ENCODE measurements at places on chromosomes 7 and 10. TPM values are rescaled to one million over a fixed set of nuclear protein-coding genes. Genes with fewer than 3 reads are reported as not detected.

DNA sequence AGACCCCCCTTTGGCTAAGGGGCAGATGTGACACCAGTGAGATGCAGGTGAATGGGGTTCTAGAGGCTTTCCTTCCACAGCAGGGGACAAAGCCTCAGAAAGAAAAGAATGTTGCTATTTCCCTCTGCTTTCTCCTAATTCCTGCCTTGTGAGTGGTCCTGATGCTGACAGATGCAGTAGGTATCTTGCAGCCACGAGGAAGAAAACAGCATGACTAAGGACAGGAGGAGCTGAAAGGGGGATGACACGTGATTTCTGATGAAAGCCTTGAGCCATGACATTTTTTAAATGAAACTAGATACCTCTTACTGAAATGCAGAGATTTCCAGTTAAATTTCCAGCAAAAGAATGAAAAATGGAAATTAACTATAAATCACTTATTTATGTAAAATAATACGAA, 92.4 kb downstream of the C1GALT1 start:
- H3K4me1 ChIP-seq: peaks cover 17% of the 10 kb centered on the region
- no peaks in the 10 kb centered on the region for H3K36me3 ChIP-seq
- H3K27me3 ChIP-seq: no peaks in the 10 kb centered on the region

The SUMF2 gene
- total RNA-seq: 125 TPM

DNA sequence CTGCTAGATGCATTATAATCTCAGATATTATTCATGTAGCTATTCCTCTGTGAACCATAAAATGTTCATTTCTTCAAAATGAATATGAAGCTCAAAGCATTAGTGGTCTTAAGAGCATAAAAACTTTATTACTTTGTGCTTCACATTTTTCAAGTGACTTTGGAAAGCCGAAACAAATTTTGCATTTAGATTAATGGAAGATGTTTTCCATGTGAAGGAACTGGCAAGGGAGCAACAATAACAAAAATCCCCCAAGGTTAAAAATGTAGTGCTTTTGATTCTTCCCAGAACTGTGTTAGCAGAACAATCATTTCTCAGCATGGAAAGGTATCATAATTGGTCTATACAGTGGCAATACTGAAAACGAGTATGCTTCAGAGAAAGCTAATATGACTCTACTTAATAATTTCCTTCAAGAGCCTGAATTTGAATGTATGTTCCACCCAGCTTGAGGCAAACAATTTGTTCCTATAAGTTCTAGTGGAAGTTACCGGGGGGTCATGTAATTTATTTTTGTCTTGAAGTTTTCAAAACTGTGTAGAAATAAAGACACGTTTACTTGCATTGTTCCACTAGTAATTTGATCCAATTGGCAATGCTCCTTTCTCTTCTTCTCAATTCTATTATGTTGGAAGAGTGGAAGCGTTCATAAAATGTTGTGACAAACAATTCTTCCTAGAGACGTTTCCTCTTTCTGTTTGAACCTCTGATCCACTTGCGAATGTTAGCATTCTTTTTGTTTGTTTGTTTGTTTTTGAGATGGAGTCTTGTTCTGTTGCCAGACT, 665.4 kb downstream of the AUTS2 start:
- no peak for DNase-seq
- H3K4me3 ChIP-seq: no peak overlapping the region
- H3K27ac ChIP-seq: no peak overlapping the region
- H3K27me3 ChIP-seq: peaks cover 3% of the 10 kb centered on the region

DNA sequence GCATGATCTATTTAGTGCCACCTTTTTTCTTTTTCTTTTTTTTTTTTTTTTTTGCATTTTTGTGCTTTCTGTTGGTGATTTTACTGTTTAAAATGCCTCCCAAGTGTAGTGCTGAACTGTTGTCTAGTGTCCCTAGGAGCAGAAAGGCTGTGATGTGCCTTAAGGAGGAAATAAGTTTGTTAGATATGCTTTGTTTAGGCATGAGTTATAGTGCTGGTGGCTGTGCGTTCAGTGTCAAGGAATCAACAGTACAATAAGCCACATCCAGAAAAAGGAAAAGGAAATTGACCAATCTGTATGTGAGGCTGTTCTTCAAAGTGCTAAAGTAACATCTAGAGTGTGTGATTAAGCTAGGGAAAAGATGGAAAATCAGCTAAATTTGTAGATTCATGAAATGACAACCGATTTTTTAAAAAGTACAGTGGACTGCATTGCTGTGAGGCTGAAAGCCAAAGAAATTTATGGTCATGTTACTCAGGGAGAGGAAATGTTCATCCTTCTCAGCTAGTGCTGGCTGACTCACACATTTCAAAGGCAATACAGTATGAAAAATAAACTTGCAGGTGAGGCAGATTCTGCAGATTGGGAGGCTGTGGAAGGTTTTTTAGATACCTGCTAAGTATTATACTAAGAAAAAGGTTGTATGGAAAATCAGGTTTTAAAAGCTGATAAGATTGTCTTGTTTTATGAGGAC, 122.7 kb upstream of the ADCY1 start:
- no peak overlapping the region for H3K27ac ChIP-seq
- H3K4me3 ChIP-seq: no peak overlapping the region
- H3K27me3 ChIP-seq: no peaks in the 10 kb centered on the region
- DNase-seq: no peak

DNA sequence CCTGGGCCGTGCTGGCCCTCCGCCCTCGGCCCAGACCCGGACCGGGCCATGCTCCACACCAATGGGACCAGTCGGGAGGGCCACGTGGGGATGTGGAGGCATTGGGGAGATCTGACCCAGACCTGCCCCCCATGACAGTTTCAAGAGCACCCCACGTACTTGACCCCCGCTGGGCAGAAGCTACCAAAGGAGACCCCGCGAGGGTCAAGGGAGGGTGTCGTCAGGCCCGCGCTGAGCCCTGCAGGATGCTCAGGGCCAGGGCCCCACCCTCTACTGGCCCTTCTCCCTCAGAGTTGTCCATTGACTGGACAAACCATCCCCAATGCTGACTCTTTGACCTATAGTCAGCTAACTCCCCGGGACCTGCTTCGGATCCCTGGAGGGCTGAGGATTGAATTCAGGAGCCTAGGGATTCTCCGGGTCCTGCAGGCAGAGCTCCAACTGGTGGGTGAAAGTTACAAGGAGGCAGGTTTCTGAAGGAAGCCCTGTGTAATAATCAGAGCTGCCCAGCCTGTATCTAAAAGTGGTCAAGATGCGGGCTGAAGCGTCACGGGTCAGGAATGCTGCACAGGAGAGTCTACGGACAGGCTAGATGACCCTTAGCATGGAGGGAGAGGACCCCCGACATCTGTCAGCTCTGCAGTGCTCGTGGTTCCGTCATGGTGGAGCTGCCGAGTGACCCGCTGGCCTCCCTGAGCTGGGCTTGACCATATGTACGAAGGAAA, 498 bp upstream of the CALHM2 start:
- no peak overlapping the region for H3K27ac ChIP-seq
- DNase-seq: no peak
- H3K4me3 ChIP-seq: peak overlapping the region; percentile 76
- no peaks in the 10 kb centered on the region for H3K27me3 ChIP-seq
- no peaks in the 10 kb centered on the region for H3K4me1 ChIP-seq
- peaks cover 10% of the 10 kb centered on the region for H3K36me3 ChIP-seq

DNA sequence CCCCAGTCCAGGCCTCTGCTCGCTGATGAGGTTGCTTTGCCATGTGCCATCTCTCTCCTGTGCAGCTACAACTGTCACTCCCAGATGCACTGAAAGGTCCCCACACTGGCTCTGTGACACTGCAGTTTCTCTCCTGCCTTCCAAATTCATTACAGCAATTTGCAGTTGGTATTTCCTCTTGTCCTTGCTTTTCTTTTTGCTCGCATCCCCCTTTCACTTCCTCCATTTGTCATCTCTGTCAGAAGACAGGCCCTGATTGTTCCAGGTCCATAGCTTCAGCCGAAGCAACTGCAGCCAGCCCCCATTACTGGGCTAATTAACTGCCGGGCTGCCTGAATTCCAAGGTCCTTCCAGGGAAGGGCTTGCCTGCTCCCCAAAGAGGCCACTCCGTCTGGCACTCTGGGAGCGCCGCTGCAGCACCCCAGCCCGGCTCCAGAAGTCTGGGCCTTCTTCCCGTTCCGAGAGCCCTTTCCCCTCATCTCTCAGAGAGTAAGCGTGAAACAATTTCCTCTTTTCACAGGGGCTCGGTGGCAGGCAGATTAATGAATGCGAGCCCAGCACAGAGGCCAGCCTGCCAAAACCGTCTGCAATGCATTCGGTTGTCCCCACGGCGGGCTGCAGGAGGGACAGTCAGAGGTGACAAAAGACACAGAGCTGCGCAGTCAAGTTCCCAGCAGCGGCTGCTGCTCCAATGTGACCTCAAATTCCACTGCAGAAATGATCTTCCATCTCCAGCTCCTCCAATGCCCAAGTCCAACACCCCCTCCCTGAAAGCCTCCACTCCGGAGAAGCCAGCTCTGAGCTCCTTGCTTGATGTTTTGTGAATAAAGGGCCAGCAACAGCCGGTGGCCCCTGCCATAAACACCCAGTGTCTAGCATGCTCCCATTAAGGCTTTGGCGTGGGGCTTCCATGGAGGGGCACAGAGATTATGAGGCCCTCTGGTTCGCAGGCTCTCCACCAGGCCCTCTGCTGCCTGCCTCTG, 279.4 kb upstream of the HABP2 start:
- H3K4me3 ChIP-seq: peak overlapping the region; percentile 71
- H3K4me1 ChIP-seq: peaks cover 24% of the 10 kb centered on the region
- H3K36me3 ChIP-seq: no peaks in the 10 kb centered on the region
- no peak for DNase-seq
- no peaks in the 10 kb centered on the region for H3K27me3 ChIP-seq
- H3K27ac ChIP-seq: peak overlapping the region; percentile 20

DNA sequence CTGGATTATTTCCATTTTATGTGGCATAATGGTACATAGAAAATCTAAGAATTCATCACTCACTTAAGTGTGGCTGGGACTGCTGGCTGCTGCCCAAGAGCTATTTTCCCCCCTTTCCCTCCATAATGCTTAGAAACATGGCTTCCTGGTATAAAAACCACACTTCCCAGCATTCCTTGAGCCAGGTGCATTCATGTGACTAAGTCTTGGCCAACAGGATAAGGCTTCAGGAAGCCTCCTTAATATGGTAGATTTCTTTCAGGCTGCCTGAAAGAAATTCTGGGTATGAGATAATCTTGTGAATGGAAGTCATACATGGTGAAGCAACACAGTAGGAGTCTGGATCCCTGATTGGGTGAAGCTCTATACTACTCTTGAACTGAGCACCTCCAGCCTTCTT, 178.0 kb downstream of the JAZF1 start:
- H3K36me3 ChIP-seq: no peaks in the 10 kb centered on the region
- H3K4me3 ChIP-seq: no peak overlapping the region
- no peak for DNase-seq
- peaks cover 8% of the 10 kb centered on the region for H3K4me1 ChIP-seq

The SPDYE2 gene
- not detected for total RNA-seq

The CHST15 gene
- 56.2 TPM for total RNA-seq

DNA sequence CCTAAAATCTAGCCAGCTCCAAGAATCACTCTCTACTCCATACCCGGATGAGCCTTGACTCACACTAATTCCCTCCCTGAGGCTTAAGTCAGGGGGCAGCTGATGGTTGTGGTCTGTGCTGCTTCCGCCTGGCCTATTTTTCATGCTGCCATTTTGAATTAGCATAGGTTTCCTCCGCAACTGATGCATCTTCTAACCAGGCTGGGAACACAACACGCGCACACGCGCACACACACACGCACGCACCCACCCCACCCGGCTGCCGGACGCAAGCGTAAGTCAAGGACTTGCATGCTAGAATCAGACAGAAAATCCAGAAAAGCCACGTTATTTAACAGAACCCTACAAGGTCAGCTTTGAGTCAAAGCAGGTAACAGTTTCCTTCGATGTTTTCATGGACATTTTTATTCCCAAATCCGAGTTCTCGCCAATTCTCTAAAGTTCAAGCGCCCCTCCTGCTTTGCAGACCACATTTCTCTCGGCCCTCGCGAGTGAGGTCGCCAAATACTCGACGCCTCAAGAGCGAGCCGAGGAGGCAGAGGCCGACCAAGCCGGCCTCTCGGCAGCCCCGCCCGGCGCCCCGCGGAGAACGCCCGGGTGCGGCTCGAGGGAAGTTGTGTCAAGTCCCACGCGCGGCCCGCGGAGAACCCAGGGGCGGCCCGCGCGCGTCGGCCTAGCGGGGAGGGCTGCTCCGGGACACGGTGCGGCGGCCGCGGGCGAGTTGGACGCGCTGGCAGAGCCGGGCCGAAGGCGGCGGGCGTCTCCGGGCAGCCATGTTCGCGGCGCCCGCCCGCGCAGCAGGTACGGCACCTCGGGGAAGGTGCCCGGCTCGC, 961 bp downstream of the SCRN1 start:
- H3K27me3 ChIP-seq: no peaks in the 10 kb centered on the region
- DNase-seq: peak; percentile 73
- H3K36me3 ChIP-seq: peaks cover 12% of the 10 kb centered on the region
- peaks cover 17% of the 10 kb centered on the region for H3K4me1 ChIP-seq

The ANAPC16 gene
- 86.3 TPM for total RNA-seq

GRCh38 chr10:75774783-75775490, 343.5 kb downstream of the LRMDA start:
- H3K4me1 ChIP-seq: peaks cover 36% of the 10 kb centered on the region
- no peak overlapping the region for H3K4me3 ChIP-seq
- peaks cover 7% of the 10 kb centered on the region for H3K36me3 ChIP-seq
- DNase-seq: no peak

GRCh38 chr10:51394039-51394438, 305.4 kb downstream of the CSTF2T start:
- H3K4me3 ChIP-seq: no peak overlapping the region
- peaks cover 3% of the 10 kb centered on the region for H3K4me1 ChIP-seq
- H3K27ac ChIP-seq: no peak overlapping the region
- H3K36me3 ChIP-seq: no peaks in the 10 kb centered on the region
- peaks cover 2% of the 10 kb centered on the region for H3K27me3 ChIP-seq
- DNase-seq: no peak

The SEMA3E gene
- 27.7 TPM for total RNA-seq

The CALHM3 gene
- total RNA-seq: 20.3 TPM

The GIMAP4 gene
- total RNA-seq: not detected

- peaks cover 3% of the 10 kb centered on the region for H3K27me3 ChIP-seq
- DNase-seq: no peak
These were observed 80.2 kb downstream of the HTR7 start for GRCh38 chr10:90777621-90778020.

GRCh38 chr7:27994639-27995038, 186.0 kb downstream of the JAZF1 start:
- H3K4me3 ChIP-seq: no peak overlapping the region
- no peaks in the 10 kb centered on the region for H3K4me1 ChIP-seq
- no peaks in the 10 kb centered on the region for H3K27me3 ChIP-seq
- no peak for DNase-seq
- no peaks in the 10 kb centered on the region for H3K36me3 ChIP-seq
- no peak overlapping the region for H3K27ac ChIP-seq

DNA sequence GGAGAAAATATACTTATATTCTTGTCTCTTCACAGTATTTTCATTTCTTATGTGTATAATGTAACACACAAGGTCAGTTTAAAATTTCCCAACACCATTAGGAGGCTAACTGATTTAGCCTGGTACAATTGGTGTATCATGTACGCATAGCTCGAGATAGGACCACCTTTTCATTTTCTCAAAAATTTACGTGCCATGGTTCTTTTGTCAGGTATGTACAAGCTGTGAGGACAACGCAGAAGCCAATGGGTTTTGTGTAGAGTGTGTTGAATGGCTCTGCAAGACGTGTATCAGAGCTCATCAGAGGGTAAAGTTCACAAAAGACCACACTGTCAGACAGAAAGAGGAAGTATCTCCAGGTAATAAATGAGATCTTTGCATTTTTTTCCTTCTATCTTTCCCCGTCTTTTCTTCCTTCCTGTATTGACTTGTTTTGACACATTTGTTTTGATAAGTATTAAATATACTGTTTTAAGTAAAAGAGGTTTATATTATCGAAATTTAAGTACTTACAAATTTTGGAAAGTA, 55.0 kb downstream of the TRIM24 start:
- no peaks in the 10 kb centered on the region for H3K27me3 ChIP-seq
- H3K36me3 ChIP-seq: peaks cover 72% of the 10 kb centered on the region
- H3K4me1 ChIP-seq: no peaks in the 10 kb centered on the region
- no peak overlapping the region for H3K4me3 ChIP-seq

- no peaks in the 10 kb centered on the region for H3K27me3 ChIP-seq
- no peak overlapping the region for H3K27ac ChIP-seq
- no peak overlapping the region for H3K4me3 ChIP-seq
These were observed 22.4 kb upstream of the IFIT2 start for GRCh38 chr10:89279421-89279869.
